ENCODE measurements at places on chromosomes 4 and X.

DNA sequence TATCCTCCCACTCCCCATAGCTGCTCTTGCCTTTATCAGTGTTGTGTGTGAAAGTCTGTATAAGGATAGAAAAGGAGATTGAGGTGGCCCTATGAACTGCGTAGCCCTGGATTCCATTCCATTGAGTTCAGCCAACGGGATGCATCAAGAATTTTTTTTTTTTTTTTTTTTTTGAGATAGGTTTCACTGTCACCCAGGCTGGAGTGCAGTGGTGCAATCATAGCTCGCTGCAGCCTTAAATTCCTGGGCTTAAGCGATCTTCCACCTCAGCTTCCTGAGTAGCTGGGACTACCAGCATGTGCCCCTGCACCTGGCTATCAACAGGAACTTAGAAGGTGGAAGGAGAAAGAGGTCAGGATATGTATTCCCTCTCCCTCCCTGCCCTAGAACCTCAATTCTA is 187.2 kb upstream of the SPRY1 start:
- no peak for DNase-seq

DNA sequence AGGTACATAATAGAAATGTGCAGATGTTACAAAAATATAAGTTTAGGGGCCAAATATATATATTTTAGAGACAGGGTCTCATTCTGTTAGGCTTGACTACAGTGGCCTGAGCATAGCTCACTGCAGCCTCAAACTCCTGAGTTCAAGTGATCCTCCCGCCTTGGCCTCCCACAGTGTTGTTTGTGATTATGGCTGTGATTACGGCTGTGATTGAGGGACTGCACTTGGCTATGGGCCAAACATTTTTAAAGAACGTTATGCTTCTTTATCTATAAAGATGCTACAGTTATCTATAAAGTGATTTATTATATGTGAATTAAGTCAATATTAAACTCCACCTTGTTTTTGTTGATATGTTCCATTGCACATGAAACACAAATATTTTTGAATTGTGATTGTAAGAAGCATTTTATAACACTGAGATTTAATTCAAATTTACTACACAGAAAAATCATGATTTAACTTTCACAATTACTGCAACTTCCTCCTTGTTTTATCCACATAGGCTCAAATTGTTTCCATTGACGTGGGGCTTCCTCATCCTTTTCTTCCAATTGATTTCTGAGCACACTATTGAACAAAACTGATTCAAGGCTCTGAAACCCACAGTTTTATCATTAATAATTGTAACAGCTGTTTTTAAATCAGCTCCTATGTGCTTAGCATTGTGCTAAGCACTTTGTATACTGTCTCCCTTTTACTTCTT is 68.4 kb upstream of the BMPR1B start:
- DNase-seq, result no peak

DNA sequence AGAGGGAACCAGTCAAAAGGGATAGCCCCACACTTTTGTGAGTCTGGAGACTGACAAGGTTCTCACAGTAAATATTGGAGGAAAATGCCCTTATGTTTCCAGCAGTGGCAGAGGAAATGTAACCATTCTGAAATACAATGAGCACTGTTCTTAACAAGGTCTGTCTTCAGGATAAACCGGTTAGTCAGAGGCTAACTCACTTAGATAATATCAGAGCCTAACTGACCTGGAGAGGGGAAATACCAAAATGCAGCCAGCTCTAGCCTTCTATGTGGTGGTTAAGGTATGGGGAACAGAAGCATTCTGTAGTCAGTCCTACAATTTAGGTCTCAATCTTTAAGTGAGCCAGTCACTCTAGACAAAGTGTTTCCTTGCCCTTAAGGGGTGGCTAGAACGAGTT is 70.8 kb downstream of the TBCK start:
- no peak for DNase-seq

- DNase-seq, result no peak
Observed at GRCh38 chr4:112031712-112032328, 113.4 kb upstream of the FAM241A start.

DNA sequence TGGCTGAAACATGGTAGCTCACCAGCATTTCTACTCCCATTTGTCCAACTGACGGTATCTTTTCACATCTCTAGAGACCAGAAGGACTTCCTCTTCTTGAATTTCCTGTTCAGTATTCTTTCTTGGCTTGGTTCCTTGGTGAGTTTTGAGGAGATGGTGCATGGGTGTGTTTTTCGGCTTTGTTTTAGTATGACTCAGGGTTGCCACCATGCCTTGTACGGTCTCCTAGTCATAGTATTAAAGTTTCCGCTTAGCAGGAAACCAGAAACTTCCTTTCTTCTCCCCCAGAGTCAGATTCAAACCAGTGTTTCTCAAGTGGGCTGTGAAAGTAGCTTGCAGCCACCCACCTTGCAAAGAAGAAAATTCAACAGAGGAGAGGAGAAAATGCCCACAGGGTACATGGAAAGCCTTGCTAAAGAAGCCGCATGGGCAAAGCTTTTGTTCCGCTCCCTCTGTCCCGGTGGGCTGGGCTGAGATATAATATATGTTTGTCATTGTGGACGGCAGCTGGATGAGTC is 5.7 kb downstream of the CD99 start:
- DNase-seq, result no peak

DNA sequence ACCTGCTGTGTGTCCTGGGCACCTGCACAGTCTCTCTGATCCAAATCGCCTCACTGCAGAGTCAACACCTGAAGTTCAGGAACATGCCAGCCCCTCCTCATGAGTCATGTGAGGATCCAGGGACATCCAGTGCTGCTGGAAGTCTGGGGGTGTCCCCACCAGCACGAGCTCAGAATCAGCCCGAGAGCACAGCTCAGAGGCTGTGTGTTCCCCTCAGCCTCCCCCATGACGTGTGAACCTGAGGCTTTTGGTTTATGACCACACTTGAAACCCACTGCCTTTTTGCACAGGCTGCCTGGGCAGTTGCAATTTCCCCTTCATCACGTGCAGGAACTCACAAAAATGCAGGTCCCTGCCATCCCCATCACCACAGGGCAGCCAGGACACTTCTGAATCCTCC is 47.1 kb downstream of the PPP2R2C start:
- DNase-seq, result no peak

- no peak for DNase-seq
Observed at GRCh38 chrX:72262077-72262476, 15.0 kb downstream of the RPS4X start.

DNA sequence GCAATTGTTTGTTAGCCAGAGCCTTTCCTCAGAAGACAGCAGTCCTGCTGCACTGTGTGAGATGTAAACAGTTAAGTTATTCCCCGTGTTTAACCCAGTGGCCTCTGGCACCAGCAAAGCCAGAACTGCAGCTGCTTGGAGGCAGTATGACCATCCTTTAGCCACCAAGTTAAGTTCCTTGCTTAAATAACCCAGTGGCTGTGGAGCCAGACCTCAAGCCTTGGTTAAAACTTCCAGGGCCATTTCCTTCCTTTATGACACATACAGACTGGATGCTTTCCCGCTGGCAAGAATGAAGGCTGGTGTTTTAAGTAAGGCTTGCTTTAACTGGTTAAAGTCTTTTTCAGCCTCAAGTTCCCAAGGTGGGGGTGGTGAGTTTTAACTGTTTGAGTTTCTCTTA is 379.8 kb downstream of the DCAF12L2 start:
- no peak for DNase-seq

DNA sequence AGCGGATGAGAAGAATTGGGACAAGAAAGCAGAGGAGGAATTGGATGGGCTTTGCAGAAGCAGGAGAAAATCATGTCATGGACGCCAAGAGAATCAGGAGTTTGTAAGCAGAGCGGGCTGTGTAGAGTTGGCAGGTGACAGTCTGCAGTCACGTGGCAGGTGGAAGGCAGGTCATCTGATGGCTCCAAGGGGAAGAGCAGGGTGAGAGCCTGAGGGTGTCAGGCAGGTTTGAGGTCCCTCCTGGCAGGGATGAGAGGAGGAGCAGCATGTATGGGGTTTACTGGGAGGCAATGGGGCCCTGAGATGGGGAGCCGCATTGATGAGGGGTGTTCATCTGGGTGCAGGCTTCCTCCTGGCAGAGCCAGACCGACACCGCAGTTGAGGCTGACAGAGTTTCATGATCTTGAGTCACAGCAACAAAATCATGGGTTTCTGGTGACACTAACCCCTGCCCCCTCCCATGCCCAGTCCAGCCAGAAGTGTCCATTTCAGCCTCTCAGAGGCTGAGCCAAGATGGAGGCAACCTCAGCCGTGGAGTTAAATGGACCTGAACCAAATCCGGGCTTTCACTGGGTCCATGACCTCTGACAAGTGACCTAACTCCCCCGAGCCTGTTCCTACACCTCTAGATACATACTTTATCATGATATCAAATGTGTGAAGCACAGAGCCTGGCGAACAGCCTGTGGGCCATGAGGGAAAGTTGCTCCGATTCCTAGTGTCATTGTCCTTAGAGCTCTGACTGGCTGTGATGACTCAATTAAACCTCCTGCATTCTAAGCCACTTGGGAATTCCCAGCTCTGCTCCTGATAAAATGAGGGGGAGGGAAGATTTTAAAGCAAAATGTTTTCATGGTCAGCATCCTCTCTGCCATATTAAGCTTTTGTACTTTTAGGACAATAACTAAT is 36.1 kb downstream of the EVC start:
- no peak for DNase-seq

GRCh38 chr4:57305836-57306235 is 195.7 kb upstream of the IGFBP7 start:
- DNase-seq, result no peak

DNA sequence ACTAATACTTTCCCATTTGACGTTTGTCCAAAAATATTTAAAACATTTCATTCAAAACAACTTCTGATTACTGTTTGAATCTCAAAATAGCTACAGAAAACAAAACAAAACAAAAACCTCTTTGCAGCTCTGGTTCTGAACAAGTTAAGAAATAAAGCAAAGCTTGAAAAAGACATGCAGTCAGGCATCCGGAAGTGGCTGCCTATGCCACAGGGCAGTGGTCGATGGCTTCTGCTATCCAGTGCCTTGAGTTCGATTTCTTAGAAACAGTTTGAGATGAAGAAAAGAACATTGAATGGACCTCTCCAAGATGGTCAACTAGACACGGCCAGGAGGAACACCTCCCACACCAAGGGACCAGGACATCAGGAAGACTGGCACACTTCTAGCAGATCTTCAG is 125.3 kb downstream of the SCFD2 start:
- no peak for DNase-seq

DNA sequence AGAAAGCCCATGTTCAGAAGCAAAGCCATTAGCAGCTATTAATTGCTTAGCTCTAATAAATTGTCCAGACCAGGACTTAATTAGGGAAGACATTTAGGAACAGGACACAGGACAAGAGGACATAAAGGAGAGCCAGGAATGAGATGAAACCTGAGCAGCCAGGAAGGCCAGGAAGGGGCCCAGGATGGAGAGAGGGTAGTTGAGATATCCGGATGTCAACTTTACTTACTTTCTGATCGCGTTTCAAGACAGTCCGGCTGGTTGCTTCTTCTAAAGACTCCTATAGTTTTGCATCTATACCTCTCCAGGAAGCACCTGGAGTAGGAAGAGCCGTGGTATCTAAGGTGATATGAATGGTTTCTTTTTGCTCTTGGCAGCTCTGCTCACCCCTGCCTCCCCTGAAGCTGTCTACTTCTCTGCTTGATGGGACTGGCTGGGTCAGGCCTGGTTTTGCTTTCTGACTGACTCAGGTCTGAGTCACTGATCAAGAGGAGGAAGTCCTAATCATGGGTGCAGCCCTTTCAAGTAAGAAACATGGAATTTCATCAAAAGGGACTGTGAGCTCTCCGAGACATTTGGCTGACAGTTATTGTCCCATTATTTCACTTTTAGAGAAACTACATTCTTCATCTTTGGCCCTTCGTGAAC is 733.3 kb downstream of the RPA4 start:
- no peak for DNase-seq

GRCh38 chrX:49177338-49177833 is 5.7 kb downstream of the PLP2 start:
- DNase-seq, result no peak

GRCh38 chr4:147799986-147800555 is 68.2 kb downstream of the ARHGAP10 start:
- DNase-seq, result no peak

Data from activated gamma-delta T cell (primary cell).